ENCODE measurements at places on chromosomes 7 and 10.
A peak's percentile ranks its signal among the peaks of the same experiment; 100 is the strongest.

GRCh38 chr7:93758631-93759030 lies 131.9 kb downstream of the TFPI2 start:
- no peak for DNase-seq

- peak; percentile 21 for DNase-seq
These were observed 30.2 kb upstream of the NUB1 start for GRCh38 chr7:151311294-151311864.

DNA sequence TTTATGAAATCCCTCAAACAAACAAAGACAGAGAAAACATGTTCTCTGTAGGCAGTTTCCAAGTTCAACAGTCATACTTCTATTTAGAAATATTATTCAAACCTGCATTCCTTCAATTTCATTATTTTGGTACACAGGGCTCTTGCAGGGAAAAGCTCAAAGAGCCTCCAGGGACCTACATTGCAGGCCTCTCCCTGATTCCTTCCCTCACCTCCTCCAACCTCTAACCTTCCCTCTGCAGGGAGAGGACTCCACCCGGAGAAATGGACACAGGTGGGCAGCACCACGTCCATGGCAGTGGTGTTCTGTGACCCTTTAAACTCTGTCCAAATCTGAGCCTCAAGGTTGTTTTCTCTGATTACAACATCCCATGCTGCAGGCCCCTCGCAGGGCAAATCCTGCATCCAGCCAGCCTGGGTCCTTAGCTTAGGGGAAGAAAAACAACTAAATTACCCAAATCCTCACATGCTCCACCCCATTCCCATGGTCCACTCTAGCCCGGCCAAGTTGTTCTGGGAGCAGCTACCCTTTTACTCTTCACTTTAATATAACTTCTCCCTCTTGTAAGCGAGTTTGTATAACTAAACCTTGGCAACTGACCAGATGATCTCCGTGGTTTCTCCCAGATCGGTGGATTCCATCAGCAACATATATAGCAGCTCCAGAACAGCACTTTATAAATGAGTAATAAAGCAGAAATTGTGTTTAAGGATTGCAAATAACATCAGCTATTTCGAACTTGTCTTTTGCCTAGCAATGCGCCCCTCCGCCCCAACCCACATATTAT lies 129.8 kb downstream of the CUBN start:
- peak; percentile 57 for DNase-seq

GRCh38 chr10:109956454-109957091 lies 33.3 kb upstream of the XPNPEP1 start:
- DNase-seq, result no peak

GRCh38 chr10:93594518-93594917 lies 6.5 kb downstream of the RBP4 start:
- no peak for DNase-seq

GRCh38 chr10:49038711-49039110 lies 76.6 kb downstream of the VSTM4 start:
- DNase-seq, result no peak
